ENCODE measurements at places on chromosomes 6 and 20. TPM values are rescaled to one million over a fixed set of nuclear protein-coding genes. Genes with fewer than 3 reads are reported as not detected.

The BACH2 gene
- total RNA-seq, result 2.8 TPM

The ADGRB3 gene
- total RNA-seq, result 9.4 TPM

The DZANK1 gene
- total RNA-seq, result 1.2 TPM

The PDYN gene
- total RNA-seq, result not detected

The TMEM244 gene
- total RNA-seq, result not detected

- H3K4me3 ChIP-seq, result no peak overlapping the region
- no peak for DNase-seq
- peaks cover 8% of the 10 kb centered on the region for H3K36me3 ChIP-seq
- H3K27ac ChIP-seq, result no peak overlapping the region
- peaks cover 15% of the 10 kb centered on the region for H3K4me1 ChIP-seq
Observed at GRCh38 chr6:116661594-116661993, 7.0 kb downstream of the ZUP1 start.

- no peaks in the 10 kb centered on the region for H3K4me1 ChIP-seq
- no peak overlapping the region for H3K4me3 ChIP-seq
- DNase-seq, result no peak
Observed at GRCh38 chr20:63381781-63382431, 20.8 kb upstream of the CHRNA4 start.

DNA sequence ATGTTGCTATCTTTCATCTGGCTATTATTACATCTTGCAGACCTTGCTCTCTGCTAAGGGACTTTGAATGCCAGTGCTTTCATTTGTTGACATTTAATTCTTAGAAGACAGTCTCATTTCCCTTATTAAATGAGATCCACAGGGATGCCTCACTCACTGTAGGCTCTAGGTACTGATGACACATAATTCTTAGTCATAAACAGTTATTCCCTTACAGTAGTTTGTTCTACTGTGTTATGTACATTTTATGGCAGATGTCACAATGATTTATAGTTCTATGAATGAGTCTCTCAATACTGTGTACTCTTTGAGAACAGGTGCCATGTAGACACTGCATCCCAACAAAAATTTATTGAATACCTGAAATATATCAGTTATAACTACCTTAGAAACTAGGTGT is 70.3 kb downstream of the FAM83B start:
- H3K36me3 ChIP-seq, result no peaks in the 10 kb centered on the region
- no peak overlapping the region for H3K4me3 ChIP-seq

- DNase-seq, result no peak
- no peaks in the 10 kb centered on the region for H3K36me3 ChIP-seq
- H3K4me3 ChIP-seq, result no peak overlapping the region
- H3K27ac ChIP-seq, result no peak overlapping the region
- no peaks in the 10 kb centered on the region for H3K27me3 ChIP-seq
Observed at GRCh38 chr6:45845567-45845966, 170.1 kb downstream of the CLIC5 start.

DNA sequence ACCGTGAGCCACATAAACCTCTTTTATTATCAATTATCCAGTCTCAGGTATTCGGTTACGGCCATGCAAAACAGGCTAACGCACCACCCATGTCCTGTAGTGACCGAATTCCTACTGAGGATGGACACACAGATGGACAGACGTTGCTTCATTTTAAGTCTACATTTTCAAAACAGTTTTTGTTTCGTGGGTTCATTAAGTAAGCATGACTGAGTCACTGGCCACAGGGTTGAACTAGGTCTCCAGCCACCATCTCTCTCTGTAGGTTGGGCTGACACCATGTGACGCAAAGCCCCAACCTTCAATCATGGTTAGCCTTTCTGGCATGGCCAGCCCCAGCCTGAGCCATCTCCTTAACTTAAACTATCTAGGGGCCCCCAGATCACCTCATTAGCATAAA is 110.0 kb upstream of the SLC22A23 start:
- no peaks in the 10 kb centered on the region for H3K4me1 ChIP-seq
- no peaks in the 10 kb centered on the region for H3K36me3 ChIP-seq
- DNase-seq, result no peak
